ENCODE measurements at places on chromosomes 4 and X. TPM values are rescaled to one million over a fixed set of nuclear protein-coding genes. Genes with fewer than 3 reads are reported as not detected.

The MAB21L2 gene
- not detected for total RNA-seq

The CDX4 gene
- not detected for total RNA-seq

The GYPA gene
- total RNA-seq, result not detected

The OPRPN gene
- not detected for total RNA-seq

The EPHA5 gene
- not detected for total RNA-seq

The TIGD4 gene
- not detected for total RNA-seq

The NSUN7 gene
- 0.50 TPM for total RNA-seq

DNA sequence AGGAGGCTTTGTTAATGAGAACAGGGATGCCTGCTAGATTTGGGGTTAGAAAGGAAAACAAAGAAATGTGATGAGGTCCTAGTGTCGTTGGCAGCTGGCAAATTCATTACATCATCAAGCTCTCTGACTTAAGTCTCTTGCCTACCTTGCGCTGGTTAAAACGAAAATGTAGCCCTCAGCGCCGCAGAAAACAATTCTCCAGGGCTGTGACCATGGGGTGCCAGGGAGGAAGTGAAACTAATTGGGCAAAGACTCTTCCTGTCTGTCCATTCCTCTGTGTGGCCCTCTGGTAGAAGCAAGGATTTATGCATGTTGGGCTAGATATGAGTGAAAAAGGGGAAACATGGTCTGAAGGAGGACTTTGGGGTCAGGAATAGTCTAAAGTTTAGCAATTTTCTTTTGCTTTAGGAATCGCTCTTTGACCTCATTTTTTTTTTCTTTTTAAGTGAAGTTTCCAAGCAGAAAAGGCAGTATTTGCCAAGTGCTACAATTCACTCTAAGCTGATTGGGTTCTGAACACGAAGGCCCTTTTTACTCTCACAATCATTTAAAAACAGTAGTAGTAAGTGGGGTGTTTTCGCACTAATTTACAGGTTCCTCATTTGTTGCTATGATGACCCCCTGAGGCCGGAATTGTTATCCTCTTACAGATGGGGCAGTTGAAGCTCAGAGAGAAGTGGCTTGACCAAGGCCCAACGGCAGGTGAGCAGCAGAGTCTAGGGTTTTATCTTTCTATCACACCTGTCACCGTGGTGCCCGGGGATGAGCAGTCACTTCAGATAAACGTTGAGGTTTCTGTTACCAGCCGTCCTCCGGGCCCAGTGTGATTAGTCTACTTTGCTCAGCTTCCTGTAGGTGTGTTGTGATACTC is 27.3 kb upstream of the CHRNA9 start:
- no peaks in the 10 kb centered on the region for H3K27me3 ChIP-seq
- peak overlapping the region; percentile 35 for H3K4me3 ChIP-seq
- DNase-seq, result peak; percentile 72
- peaks cover 58% of the 10 kb centered on the region for H3K4me1 ChIP-seq

- no peak within 1 kb of the TSS for H3K27ac ChIP-seq
- no peaks in the 10 kb centered on the region for H3K36me3 ChIP-seq
- peak; percentile 72 for DNase-seq
- no peaks in the 10 kb centered on the region for H3K27me3 ChIP-seq
- peaks cover 17% of the 10 kb centered on the region for H3K4me1 ChIP-seq
- H3K4me3 ChIP-seq, result peak within 1 kb of the TSS; percentile 68
Measured at GRCh38 chr4:56821381-56822243, at the start of gene SPINK2. SPINK2 (minus strand) TSS chr4:56821701; CDS start chr4:56821662, 39 bp downstream.

DNA sequence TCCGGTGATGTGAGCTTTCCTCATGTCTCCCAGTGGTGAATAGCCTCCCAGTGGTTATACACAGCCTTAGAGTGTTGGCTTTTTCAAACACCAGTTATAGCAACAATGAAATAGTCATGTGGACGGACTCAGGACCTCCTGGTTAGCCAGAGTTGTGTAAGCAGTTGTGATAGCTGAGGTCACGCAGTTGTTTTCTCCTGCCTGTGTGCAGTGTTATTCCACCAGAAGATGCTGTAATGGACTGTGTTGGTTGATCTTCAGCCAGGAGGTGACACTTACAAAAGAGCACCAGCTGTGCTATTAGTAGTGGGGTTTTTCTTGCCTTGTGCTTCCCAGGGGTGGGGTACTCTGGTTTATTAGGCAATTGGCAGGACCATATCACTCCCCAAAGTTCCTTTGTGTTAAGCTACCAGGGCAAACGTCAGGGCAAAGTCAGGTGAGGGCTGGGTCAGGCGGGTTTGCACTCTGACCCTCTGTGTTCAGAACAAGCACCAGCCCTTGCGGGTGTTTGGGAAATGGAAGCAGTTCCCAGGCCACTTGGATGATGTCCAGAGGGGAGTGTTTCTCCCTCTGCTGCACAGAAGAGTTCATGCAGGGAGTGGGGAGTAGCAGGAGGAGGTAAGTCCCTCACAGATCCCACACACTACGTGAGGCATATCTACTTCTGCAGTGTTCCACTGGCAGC is 252.6 kb downstream of the TMEM47 start:
- H3K27ac ChIP-seq, result no peak overlapping the region
- H3K4me1 ChIP-seq, result no peaks in the 10 kb centered on the region
- H3K4me3 ChIP-seq, result no peak overlapping the region
- DNase-seq, result no peak
- H3K27me3 ChIP-seq, result no peaks in the 10 kb centered on the region

- DNase-seq, result no peak
- peak within 1 kb of the TSS; percentile 90 for H3K4me3 ChIP-seq
- no peaks in the 10 kb centered on the region for H3K27me3 ChIP-seq
- H3K4me1 ChIP-seq, result peaks cover 11% of the 10 kb centered on the region
- H3K27ac ChIP-seq, result peak within 1 kb of the TSS; percentile 86
- no peaks in the 10 kb centered on the region for H3K36me3 ChIP-seq
Measured at GRCh38 chr4:183504930-183505610, at the start of gene ING2. ING2 (plus strand) TSS chr4:183505058; CDS start chr4:183505196, 138 bp downstream.

DNA sequence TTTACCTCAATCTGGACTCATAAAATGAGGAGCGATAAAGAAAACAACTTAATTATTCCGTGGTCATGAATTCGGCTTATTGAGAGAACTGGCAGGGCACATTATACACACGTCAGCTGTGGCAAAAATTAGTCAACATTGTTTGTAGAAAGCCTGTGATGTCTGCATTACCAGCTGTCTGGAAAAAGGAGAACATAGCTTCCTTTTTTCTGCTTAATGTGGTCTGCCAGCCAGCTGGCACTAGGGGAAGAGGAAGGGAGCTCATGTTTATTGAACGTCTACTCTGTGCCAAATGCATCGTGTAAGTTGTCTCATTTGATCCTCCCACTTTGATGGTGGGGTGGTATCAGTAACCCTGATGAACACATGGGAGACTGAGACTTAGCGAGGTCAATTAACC is 367.6 kb downstream of the ARHGAP24 start:
- no peak overlapping the region for H3K4me3 ChIP-seq
- no peaks in the 10 kb centered on the region for H3K4me1 ChIP-seq
- H3K27me3 ChIP-seq, result no peaks in the 10 kb centered on the region
- H3K36me3 ChIP-seq, result no peaks in the 10 kb centered on the region

DNA sequence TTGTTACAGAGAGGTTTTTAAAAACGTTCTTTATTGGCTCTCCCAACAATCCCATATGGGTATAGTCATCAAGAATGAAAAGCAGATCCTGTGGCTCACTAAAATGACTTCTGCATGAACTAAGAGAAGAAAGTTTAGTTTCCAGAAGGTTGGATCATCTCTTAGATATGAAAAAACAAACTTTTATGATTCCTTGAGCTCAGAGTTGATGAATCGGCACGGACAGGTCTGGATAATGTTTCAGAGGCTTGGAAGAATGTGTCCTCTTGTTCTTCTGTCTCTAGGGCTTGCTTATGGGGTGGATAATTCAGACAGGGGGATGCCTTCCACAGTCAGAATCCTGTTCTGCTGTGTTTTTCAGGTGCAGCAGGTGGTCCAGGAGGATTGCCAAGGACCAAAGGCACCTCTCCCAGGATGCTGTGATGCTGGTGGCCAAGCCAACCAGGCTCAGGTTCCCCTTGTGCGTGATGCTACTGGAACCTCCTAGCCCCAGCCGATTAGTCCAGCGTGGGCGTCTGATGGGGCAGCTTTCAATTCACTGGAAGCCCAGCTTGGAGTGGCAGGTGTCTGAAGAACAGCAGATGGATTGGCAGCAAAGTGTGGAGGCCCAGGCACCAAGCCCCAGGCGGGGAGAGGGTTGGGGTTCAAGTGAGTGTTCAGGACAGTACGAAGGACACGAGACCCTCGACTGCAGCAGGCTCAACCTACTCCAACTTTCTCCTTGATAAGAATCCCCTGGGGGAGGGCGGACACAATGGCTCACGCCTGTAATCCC is 30.3 kb downstream of the CCKAR start:
- H3K36me3 ChIP-seq, result no peaks in the 10 kb centered on the region
- DNase-seq, result no peak
- no peaks in the 10 kb centered on the region for H3K27me3 ChIP-seq
- H3K4me1 ChIP-seq, result peaks cover 16% of the 10 kb centered on the region
- no peak overlapping the region for H3K27ac ChIP-seq

DNA sequence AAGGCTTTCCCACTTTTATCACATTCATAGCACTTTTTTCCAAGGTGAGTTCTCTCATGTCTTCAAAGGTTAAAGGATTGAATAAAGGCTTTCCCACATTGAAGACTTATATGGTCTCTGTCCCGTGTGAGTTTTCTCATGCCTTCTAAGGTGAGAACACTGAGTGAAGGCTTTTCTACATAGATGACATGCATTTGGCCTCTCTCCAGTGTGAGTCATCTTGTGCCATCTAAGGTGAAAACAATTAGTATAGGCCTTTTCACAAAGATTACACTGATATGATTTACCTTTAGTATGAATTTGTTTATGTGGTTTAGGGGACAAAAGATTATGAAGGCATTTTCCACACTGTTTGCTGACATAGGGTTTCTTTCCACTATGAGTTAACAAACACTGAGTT is 21.2 kb downstream of the USP17L30 start:
- H3K27me3 ChIP-seq, result no peaks in the 10 kb centered on the region
- no peaks in the 10 kb centered on the region for H3K36me3 ChIP-seq
- no peak overlapping the region for H3K27ac ChIP-seq
- DNase-seq, result no peak
- no peaks in the 10 kb centered on the region for H3K4me1 ChIP-seq

GRCh38 chr4:120672076-120672475 is 250.4 kb downstream of the PRDM5 start:
- no peaks in the 10 kb centered on the region for H3K27me3 ChIP-seq
- no peaks in the 10 kb centered on the region for H3K36me3 ChIP-seq
- H3K4me1 ChIP-seq, result no peaks in the 10 kb centered on the region
- H3K27ac ChIP-seq, result no peak overlapping the region

GRCh38 chr4:128711361-128711760 is 98.1 kb upstream of the JADE1 start:
- H3K4me3 ChIP-seq, result no peak overlapping the region
- no peak overlapping the region for H3K27ac ChIP-seq
- peaks cover 12% of the 10 kb centered on the region for H3K4me1 ChIP-seq
- no peak for DNase-seq
- no peaks in the 10 kb centered on the region for H3K36me3 ChIP-seq

- no peaks in the 10 kb centered on the region for H3K4me1 ChIP-seq
- H3K27ac ChIP-seq, result no peak overlapping the region
- H3K4me3 ChIP-seq, result no peak overlapping the region
- no peaks in the 10 kb centered on the region for H3K36me3 ChIP-seq
- no peak for DNase-seq
Measured at GRCh38 chr4:181739031-181739430, 504.2 kb upstream of the TENM3 start.

- no peak for DNase-seq
- H3K4me1 ChIP-seq, result no peaks in the 10 kb centered on the region
- no peak overlapping the region for H3K4me3 ChIP-seq
- H3K27me3 ChIP-seq, result no peaks in the 10 kb centered on the region
- H3K27ac ChIP-seq, result no peak overlapping the region
Measured at GRCh38 chr4:39410415-39410814, 3.7 kb downstream of the KLB start.

DNA sequence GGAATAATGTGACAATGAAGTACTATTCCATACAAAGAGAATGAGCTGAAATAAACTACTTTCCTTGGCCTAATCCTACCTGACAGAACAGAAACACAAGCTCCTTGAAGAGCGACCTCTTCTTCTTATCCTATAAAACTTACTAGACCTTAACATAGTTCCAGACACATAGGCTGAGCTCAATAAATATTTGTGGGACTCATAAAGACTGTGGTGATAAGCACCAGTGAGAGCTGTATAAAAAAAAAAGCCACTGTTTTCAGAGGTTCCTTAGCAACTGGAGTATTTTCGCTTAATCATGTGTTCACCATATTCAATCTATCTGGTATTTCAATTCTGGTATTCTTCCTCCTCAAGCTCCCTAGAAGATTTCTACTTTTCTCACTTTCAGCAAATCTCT is 1129.6 kb downstream of the STPG2 start:
- no peaks in the 10 kb centered on the region for H3K36me3 ChIP-seq
- H3K27me3 ChIP-seq, result no peaks in the 10 kb centered on the region
- H3K4me3 ChIP-seq, result no peak overlapping the region

DNA sequence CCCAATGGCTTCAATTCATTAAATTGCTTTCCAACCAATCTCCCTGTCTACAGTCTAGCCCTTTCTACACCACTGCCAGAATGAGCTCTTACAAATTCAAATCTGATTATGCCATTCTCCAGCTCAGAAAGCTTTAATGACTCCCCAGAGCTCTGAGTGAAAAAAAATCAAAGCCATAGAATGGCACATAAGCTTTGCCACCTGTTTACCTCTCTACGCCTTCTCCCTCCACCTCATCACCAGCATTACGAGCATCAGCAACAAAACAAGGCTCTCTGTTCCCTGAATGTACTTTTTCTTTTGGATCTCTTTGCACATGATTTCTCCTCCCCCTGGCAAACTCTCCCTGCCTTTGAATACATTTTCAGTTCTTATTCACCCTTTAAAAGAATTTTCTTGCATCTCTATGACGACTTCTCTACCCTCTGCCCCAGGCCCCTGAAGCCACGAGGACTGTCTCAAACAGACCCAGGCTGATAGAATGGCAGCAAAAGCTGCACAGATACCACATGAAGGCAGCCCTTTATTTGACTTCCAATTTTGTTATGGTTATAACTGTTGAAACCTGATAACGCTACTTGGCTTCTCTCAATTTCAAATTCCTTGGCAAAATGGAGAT is 516.0 kb downstream of the PCDH7 start:
- no peak for DNase-seq
- H3K4me1 ChIP-seq, result no peaks in the 10 kb centered on the region
- no peak overlapping the region for H3K27ac ChIP-seq
- H3K27me3 ChIP-seq, result no peaks in the 10 kb centered on the region
- no peak overlapping the region for H3K4me3 ChIP-seq

GRCh38 chr4:74096265-74096980 is 2.6 kb downstream of the CXCL2 start:
- H3K36me3 ChIP-seq, result no peaks in the 10 kb centered on the region
- H3K27me3 ChIP-seq, result no peaks in the 10 kb centered on the region
- no peak for DNase-seq
- H3K27ac ChIP-seq, result no peak overlapping the region

DNA sequence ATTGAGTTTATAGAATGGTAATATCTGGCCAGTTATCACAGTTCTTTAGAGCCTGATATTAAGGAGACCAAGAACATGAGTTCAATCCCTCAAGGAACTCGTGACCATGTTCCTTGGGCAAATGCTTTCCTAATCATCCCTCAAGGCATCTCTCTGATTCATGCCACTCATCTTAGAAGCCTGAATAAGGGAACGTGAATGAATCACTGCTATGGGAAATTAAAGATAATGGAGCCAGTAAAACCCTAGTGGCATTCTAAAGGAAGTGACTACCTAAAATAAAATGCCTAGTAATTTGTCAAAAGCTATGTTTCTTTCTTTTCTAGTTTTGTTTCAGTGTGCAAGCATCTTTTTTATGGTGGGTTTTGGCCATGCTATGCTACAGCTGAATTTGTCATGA is 1161.3 kb downstream of the C4orf33 start:
- no peak for DNase-seq
- H3K4me3 ChIP-seq, result no peak overlapping the region
- H3K36me3 ChIP-seq, result no peaks in the 10 kb centered on the region
- no peaks in the 10 kb centered on the region for H3K4me1 ChIP-seq
- H3K27ac ChIP-seq, result no peak overlapping the region

All from naive thymus-derived CD4-positive, alpha-beta T cell (primary cell).